Fibroblast of skin of abdomen (primary cell): ENCODE measurements at places on chromosomes 13 and 19.
A peak's percentile ranks its signal among the peaks of the same experiment; 100 is the strongest.

DNA sequence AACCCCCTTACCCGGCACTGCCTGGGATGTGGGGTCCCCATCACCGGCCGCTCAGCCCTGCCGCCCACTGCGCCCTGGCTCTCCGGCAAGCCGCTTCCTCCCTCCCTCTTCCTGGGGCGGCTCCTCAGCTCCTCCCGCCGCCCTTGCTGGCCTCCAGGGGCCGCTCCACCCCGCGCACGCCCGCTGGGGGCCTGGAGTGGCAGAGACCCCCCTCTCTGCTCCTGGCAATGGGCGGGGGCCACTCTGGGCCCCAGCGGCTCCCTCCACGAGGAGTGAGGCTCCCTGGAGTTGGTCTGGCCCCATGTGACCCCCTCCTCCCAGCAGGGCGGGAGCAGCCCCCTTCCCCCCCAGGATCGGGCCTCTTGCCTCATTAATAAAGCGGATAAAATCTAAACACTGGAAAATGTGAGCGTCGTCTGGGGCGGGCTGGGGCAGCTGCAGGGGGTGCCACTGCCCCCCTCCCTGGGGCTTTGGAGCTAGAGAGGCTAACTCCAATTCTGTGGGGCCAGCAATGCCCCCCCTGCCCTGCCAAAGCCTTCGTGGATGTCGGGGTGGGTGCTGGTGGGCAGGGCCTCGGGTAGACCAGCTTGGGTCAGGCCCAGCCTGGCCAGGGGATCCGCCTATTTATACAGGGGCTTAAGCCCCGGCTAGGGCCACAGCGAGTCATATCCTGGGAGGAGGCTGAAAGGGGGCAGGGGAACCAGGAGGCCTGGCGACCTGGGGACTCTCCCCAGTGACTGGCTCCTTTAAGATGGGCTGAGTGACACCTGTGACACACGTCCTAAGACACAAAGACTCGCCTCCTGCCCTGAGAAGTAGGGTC is at the start of gene PTGER1:
Gene PTGER1, minus strand, starts transcription at position 104 of the 823 bp plus-strand sequence. CDS start 1,034 bp downstream, outside the sequence.
- peak; percentile 38 for DNase-seq

- DNase-seq = peak; percentile 64
These were observed 761.5 kb downstream of the EFNB2 start for GRCh38 chr13:105773863-105774538.

- DNase-seq = no peak
These were observed 621 bp upstream of the TGDS start for GRCh38 chr13:94596575-94596971.

DNA sequence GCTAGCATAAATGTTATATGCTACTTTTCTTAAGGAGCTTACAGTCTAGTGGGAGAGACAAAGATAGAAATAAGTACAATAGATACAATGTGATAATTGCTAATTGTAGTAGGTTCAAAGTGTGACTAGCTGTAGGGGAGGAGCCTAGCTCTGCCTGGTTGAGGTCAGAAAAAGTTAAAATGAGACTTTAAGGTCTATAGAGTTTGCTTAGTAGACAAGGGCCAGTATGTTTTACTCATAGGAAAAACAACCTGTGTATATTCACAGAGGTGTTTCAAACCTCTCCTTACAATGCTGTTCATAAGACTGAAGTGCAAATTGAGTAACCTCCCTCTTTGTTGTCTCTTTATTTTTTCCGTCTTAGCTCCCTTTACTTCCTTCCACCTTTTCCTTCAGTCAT is 56.1 kb downstream of the PDS5B start:
- DNase-seq = no peak
